ENCODE measurements at places on chromosomes 5 and 9.

GRCh38 chr5:89729623-89730301 lies 679.8 kb downstream of the CETN3 start:
- no peak for DNase-seq

GRCh38 chr5:7877851-7878250 lies 8.9 kb downstream of the MTRR start:
- no peak for DNase-seq

DNA sequence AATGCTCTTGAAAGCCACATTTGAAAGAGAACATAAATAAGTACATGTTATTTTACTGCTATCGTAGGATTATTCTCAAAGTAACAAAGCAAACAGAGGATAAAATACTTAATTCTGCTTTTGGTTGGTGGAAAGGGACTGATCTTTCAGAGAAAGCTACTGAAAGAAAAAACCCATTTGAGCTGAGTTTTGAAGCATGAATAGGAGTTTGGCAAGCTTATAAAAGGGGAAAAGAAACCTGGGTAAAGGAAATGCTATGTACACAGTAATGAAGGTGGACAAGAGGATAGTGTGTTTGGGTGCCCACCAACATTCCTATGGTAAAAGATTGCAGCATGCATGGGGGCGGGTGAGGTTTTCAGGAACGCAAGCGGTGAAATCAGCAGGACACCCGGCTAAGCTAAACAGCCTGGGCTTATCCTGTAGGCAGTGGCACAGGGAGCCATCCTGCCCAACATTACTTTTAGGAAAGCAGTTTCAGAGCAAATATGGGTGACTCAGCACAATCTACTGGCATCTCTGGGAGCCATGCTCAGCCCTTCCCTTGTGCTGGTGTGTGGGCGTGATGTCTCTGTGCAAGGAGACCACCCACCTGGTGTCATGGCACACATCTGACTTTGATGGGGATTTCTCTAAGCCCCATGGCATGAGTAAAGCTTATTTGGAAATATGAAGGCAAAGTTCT lies 673.9 kb upstream of the KLF4 start:
- DNase-seq: no peak

DNA sequence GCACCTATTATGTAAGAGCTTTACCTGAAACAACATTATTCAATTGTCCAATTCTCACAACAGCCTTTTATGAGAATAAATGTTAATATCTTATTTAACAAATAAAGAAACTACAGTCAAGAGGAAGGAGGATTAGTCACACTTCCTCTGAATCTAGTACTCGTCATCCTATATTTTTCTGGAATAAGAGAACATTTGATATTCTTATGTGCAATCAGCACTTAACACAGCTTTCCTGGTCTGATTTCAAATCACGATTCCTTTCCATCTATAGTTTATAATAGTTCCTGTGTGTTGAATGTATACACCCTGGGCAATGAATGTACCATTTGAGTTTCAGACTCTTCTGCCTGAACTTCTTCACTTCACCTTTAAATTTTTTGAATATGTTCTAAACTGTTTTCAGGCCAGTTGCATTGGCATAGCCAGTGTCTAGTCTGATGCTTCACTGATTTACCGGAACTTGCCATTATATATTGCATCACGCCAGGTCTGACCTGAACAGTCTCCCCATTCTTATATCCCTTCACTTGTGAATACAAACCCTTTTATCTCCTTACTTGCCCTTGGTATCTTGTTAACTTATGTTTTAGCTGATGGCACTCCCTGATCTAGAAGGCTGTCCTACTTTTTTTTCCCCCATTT lies 698.3 kb downstream of the MAT2B start:
- no peak for DNase-seq

- no peak for DNase-seq
Observed at GRCh38 chr5:170080217-170080616, 25.5 kb upstream of the FOXI1 start.

Measured in activated CD4-positive, alpha-beta T cell treated with anti-CD3 and anti-CD28 coated beads for 1 hour (primary cell).